Anterior cingulate cortex (tissue), 58 donors: ENCODE measurements at places on chromosomes 6 and 20.

- no peak for DNase-seq
Measured at GRCh38 chr20:43542674-43543073, 16.2 kb upstream of the SGK2 start.

DNA sequence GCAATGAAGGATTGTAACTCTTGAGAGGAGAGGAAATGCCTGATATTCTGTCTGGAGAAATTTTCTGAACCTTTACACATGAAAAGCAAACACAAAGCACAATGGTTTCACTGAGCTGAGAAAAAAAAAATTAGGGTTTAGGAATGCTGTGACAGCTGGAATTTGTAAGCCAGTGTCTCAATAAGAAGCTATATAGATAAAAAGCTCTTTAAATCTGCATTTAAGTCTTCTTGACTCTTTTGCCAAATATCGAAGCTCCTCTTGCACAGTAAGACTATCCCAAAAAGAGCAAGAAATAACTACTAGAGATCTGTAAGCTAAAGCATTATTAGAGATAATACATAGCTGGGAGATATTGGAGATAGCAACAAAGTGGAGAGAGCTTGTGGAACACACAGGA lies 1334.0 kb upstream of the CITED2 start:
- DNase-seq = no peak

GRCh38 chr6:166032366-166033200 lies 135.1 kb downstream of the TBXT start:
- DNase-seq = no peak

- no peak for DNase-seq
Measured at GRCh38 chr20:45206725-45207124, at the start of gene SEMG1. TSS of gene SEMG1 (plus strand) at chr20:45207033. CDS start at chr20:45207054, 21 bp downstream.

- DNase-seq = no peak
Measured at GRCh38 chr6:25026723-25027122, 91.0 kb upstream of the RIPOR2 start.

DNA sequence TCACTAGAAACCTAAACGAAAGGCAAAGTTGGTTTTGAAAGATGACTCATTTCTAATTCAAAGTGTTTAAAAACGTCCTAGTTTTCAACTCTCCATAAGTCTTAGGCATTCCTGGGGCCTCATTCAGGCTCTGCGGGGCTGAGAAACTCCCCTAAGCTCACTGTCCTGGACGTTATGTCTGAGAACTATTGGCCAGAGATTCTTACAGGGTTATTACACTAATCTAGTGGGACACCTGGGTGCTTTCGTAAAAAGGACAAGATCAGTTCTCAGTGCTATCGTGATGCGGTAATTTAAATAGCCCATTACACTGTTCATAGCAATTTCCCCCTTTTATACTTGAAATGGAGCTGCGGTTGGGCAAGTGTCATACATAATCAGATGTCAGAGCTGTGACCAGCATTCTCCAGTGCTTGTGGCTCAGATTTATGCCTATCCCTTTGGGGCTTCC lies 280.9 kb downstream of the QKI start:
- DNase-seq = no peak

GRCh38 chr6:5584078-5584482 lies 322.8 kb downstream of the FARS2 start:
- no peak for DNase-seq

GRCh38 chr6:41518118-41518517 lies 28.1 kb upstream of the FOXP4 start:
- no peak for DNase-seq
